Mammary epithelial cell (primary cell): ENCODE measurements at places on chromosomes 13 and 19. TPM values are rescaled to one million over a fixed set of nuclear protein-coding genes. Genes with fewer than 3 reads are reported as not detected.

Gene RNF225
- total RNA-seq, result 0.50 TPM

Gene ZNF667
- total RNA-seq, result 8.7 TPM

Gene CACNG6
- total RNA-seq, result not detected

Gene ACP7
- 4.4 and 6.0 TPM in 2 replicates for total RNA-seq

Gene SIGLEC12
- not detected for total RNA-seq

Gene CD79A
- not detected for total RNA-seq

Gene CABP5
- not detected for total RNA-seq

Gene RYR1
- 1.0 TPM for total RNA-seq

Gene CERS4
- total RNA-seq, result 18.3 and 21.0 TPM in 2 replicates

Gene STRN4
- 92.4 and 106 TPM in 2 replicates for total RNA-seq
